ENCODE measurements at places on chromosomes 1 and 21.
A peak's percentile ranks its signal among the peaks of the same experiment; 100 is the strongest.

GRCh38 chr1:221718381-221719277 is 23.3 kb downstream of the DUSP10 start:
- DNase-seq: no peak

DNA sequence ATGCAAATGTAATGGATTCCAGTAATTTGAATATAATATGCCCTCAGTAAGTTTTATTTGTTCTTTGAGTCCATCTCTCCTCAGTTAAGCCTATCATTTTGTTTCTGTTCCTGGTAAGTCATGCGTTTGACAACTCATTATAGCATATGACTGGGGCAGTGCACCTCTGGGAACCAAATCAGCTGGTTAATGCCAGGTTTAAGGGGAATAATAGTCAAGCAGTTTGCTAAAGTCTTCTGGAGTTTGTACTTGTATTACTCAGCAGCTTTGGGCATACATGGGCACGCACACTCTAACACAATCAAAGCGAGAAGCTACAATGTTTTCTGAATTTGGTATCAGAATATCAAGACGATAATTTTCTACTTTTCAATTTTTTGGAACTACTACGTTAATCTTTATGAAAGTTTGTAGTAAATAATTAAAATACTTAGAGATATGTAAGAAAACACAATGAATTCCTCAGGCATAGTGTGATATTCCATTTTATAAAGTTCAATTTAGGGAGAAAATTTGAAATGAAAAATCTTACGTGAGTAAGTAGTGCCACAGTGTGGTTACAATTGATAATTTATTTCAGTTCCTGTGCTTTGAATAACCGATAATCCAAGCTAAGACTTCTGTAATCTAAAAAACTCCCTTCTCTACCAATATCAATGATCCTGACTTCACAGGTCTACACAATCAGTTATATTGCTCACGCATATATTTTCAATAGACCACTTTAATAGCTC is 43.8 kb upstream of the KCTD3 start:
- DNase-seq: peak; percentile 0

DNA sequence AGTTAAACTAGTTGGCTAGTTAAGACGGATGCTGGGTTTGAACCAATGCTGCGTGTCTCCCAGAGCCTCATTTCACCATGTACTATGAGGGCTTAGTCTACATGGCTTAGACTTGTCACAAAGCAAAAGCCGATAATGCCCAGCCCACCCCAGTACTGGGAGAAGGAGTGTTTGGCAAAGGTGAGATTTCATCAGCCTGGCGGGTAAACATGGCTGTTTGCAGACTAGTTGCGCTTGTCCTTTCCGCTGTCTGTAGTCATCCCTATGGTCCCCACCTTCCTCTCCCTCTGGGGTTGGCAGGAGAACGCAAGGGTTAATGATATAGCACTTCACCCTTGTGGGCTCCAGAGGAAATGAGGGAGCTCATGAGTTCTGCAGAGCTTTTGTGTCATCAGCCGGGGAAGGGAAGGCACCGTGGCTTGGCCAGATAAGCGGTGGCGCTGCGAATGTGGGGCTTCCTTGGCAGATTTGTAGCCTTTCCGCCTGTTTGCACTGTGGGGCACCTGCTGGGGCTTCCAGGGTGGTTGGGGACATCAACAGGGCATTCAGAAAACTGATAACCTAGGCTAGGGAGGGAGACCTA is 29.2 kb downstream of the SOX13 start:
- DNase-seq: no peak

DNA sequence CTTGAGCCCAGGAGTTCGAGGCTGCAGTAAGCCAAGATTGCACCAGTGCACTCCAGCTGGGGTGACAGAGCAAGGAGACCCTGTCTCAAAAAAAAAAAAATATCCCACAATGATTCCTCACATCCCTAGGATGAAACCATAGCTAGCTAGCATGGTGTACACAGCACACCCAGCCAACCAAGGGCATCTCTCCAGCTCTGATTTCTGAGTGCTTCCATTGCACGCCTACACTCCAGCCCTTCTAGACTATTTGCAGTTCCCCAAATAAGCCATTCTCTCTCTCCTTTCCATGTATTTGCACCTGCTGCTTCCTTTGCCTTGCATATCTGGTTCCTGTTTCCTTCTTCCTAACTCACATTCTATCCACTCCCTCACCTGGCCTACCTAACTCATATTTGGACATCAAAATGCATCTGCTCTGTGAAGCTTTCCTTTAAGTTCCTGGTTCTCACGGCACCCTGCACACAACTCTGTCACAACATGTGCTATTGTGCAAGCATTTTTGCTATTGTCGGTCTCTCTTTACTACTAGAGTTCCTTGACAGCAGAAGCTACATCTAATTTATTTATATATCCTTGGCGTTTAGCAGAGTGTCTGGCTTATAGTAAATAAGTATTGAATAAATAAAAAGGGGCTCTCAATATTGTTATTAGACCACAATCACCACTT is 2.4 kb upstream of the ELAPOR1 start:
- no peak for DNase-seq

- DNase-seq: no peak
Measured at GRCh38 chr1:204405988-204406387, 5.6 kb downstream of the PPP1R15B start.

GRCh38 chr1:56803561-56804156 is 15.5 kb downstream of the FYB2 start:
- no peak for DNase-seq

GRCh38 chr21:37006486-37007291 is at the start of gene RIPPLY3:
TSS of gene RIPPLY3 (plus strand) at chr21:37006702. CDS start at chr21:37006773, 71 bp downstream.
- DNase-seq: peak; percentile 78

DNA sequence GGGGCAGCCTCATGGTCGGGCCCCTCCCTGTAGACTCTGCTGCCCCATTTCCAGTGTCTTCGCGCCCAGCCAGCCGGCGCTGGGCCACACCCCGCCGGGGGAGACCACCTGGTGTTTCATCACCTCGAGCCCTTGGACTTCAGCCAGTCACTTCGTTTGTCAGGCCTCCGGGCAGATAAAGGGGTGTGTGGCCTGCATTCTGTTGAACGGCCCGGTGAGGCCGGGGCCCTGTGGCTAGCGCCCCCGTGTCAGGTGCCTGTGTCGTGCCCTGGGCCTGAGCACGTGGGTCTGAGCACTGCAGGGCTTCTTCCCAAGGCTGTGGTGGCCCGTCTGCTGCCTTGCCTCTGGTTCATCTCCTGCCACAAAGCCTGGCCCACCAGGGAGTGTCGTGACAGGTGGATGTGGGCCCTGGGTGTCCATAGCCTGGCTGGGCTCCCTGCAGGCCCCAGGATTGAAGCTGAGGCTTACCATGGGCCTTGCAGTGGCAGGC is 65.2 kb upstream of the DIP2A start:
- DNase-seq: no peak

- DNase-seq: no peak
Measured at GRCh38 chr1:175774921-175775320, 31.5 kb upstream of the TNR start.

DNA sequence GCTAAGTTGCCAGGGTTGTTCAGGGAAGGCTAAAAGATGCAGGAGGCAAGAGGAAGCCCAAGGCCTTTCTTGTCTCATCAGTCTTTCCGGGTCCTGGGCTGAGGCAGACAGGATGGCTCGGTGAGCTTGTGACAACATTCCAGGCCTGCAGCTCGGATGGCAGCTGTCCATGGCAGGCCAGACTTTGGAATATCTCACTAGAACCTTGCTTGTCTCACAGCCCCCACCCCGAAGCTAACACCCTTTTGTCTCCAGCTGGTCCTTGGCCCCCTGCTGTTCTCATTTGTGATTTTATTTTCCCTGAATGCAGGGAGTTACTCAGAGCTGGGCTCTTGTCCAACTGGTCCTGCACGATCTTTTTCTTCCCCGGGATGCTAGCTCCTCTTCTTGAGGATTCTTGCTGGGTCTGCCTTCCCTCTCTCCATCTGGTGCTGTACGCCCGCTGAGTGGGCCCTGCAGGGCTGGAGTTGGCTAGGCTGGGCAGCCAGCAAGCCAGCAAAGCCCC is 477.2 kb upstream of the CAMK1G start:
- peak; percentile 15 for DNase-seq

DNA sequence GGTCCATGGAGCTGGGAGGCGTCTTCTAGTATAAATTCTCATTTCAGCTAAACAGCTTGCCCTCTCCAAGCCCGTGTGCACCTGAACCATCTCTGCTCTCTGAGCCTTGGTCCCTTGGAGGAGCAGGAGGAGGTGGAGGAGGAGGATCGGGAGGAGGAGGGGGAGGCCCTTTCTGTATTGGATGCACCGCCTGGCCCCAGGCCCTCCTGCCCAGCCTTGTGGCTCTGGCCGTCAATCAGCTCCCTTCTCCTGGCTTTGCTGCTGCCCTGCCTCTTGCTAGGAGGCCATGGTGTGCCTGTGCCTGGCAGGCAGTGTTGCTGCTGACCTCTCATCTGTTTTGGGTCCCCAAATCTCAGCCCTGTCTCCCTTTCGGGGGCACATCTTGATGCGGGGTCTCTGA is 9.0 kb downstream of the COL18A1 start:
- DNase-seq: no peak

DNA sequence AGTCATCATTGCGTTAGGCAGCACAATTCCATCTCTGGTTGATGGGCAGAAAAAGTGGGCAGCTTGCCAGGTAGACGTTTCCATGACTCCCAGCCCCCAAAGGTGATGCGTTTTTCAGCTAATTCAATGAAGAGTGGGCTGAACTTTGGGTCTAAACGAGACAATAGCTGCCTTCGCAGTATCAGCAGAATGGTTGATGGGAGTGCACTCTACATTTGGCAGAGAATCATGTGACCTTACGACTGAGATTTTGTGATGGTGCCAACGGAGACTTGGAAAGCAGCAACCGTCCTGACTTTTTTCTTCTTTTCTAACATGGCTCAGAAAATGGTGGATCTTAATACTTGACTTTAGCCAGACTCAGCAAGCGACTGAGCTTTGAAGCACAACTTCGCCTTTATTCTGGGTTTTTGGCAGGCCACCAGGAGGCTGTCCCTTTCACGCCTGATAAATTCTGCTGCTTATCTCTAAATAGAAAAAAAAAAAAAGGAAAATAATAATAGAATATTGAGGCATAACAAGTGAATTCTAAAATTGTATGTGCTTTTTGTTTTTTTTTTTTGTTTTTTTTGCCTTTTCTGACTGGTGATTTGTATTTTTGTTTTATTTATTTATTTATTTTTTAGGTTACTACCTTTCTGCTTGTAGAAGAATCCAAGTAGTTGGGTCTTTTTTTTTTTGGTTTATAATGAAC is 804.8 kb downstream of the USP25 start:
- DNase-seq: peak; percentile 18

All from right kidney (tissue), 9 donors.